ENCODE measurements at places on chromosomes 2 and 18. TPM values are rescaled to one million over a fixed set of nuclear protein-coding genes. Genes with fewer than 3 reads are reported as not detected.

- H3K27me3 ChIP-seq, result no peaks in the 10 kb centered on the region
- DNase-seq, result peak; percentile 51
- H3K36me3 ChIP-seq, result peaks cover 13% of the 10 kb centered on the region
- no peak overlapping the region for H3K4me3 ChIP-seq
- no peak overlapping the region for H3K27ac ChIP-seq
- H3K4me1 ChIP-seq, result no peaks in the 10 kb centered on the region
These were observed 50.7 kb downstream of the TRAPPC12 start for GRCh38 chr2:3430172-3430571.

The LINC00305 gene
- polyA plus RNA-seq, result 0.20 TPM

DNA sequence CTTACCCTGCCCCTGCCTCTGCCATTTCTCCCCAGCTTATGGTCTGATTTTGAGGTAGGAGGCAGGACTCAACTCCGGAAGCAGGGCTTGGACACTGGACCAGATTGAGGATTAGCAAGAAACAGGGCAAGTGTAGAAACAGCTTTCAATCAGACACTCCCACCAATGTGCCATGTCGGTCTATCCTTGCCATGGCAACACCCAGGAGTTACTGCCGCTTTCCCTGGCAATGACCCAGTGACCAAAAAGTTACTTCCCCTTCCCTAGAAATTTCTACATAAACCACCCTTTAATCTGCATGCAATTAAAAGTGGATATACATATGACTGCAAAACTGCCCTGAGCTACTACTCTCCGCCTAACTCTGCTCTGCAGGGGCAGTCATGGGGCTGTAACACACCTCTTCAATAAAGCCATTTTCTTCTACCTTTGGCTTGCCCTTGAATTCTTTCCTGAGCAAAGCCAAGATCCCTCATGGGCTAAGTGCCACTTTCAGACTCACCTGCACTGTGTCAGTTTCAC is 156.7 kb downstream of the LPIN1 start:
- no peaks in the 10 kb centered on the region for H3K27me3 ChIP-seq
- H3K27ac ChIP-seq, result no peak overlapping the region
- DNase-seq, result no peak
- H3K4me1 ChIP-seq, result no peaks in the 10 kb centered on the region
- H3K4me3 ChIP-seq, result no peak overlapping the region
- H3K36me3 ChIP-seq, result no peaks in the 10 kb centered on the region

DNA sequence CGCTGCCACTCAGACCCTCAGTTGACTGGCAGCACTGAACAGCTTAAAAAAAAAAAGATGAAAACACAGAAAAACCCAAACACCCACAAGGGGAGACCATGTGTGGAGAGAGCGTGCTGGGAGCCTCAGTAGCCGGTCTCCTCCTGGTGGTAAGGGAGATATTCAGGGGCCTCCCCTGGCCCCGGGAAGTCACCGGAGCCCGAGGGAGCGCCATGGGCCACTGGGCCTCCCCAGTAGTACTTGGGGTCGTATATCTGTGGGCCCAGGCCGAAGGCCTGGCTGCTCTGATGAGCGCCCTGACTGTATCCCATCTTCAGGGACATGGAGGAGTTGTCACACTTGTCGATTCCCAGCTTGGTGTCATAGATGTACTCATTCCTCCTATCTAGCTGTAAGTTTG is 145.7 kb upstream of the TEKT4 start:
- H3K4me3 ChIP-seq, result no peak overlapping the region
- no peaks in the 10 kb centered on the region for H3K36me3 ChIP-seq

DNA sequence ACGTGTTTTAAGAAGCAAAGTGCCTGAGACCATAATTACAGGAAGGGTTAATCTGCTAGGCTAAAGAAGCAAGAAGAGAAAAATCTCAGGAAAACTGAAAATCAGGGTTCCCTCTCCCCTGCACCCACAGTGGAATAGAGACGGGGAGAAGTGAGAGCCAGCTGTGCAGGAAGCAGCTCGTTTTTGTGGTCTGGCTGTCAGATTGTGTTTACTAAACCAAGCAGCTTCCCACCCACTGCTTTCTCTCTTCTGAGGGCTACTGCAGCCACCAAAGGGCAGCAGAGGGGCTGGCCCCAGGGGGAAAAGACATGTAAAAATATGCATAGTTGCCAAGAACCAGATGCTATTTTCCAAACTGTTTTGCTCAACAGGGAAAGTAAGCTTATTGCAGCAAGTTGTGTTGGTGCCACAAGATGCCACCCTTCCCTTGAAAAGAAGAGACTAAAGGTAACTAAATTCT is 72.6 kb upstream of the THUMPD2 start:
- no peaks in the 10 kb centered on the region for H3K4me1 ChIP-seq
- H3K27ac ChIP-seq, result no peak overlapping the region
- no peak for DNase-seq
- no peaks in the 10 kb centered on the region for H3K27me3 ChIP-seq

DNA sequence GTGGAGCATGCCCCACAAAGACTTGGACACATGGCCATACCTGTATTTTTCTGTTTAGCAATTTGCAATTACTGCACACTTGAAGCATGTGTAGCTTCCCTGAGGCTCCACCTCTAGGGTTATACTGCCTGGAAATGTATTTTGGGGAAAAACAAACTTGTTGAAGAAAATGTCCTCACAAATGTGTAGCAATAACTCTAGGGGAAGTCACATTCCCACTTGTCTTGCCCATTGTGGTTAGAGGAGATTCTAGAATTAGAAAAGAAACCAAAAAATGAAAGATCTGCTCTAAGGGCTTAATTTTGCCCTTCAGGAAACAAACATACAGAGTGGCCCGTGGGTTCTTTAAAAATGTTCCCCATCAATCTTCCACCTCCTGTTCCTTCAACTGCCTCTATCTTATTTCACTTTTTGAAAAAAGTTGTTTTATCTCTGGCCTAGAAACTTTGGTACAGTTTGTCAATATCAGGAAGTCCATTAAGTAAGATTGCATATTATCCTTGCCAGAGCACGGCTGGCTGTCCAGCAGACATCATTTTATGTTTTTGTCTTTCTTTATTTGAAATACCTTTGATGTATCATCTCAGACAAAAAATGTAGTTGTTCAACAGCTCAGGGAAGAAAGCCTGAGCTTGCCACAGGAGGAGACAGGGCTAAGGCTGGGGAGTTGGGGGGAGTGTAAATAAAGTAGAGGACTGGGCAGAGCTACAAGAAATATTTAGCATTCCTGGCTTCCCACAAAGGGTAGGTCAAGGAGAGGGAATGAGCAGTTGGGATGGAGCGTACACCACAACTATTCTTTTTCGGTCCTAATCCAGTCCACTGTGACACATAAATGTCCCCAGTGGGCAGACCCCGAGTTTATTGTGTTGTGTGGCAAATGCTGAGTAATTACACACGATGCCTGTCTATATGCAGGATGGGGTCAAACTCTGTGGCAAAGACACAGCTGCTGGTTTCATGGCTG is 96.8 kb upstream of the CDC42EP3 start:
- H3K36me3 ChIP-seq, result no peaks in the 10 kb centered on the region
- no peaks in the 10 kb centered on the region for H3K27me3 ChIP-seq
- peak; percentile 95 for DNase-seq
- H3K4me3 ChIP-seq, result no peak overlapping the region
- H3K4me1 ChIP-seq, result peaks cover 6% of the 10 kb centered on the region

DNA sequence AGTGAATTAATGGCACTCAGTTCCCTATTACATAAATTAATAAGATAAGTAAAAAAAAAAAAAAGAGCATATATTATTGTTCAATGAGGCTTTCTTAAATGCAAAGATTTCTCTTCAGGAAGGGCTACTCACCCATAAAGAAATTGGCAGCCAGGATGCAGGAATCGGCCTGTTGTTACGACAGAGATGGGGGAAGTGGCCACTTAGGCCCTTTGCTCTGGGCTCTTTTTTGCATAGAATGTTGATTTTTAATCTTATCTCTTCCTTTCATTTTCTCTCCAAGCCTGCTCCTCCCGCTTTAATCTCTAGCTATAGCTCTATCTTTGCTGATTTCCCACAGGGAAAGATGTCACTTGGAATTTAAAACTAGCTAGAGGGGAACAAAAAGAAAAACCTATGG is 391.8 kb upstream of the CRIM1 start:
- no peak overlapping the region for H3K27ac ChIP-seq
- no peak overlapping the region for H3K4me3 ChIP-seq
- peak; percentile 1 for DNase-seq
- H3K4me1 ChIP-seq, result no peaks in the 10 kb centered on the region

The IMPACT gene
- 33.5 TPM for polyA plus RNA-seq

The NR4A2 gene
- polyA plus RNA-seq, result 0.35 TPM

Measured in cardiac muscle cell (in vitro differentiated cells and primary cell).